ENCODE measurements at places on chromosomes 7 and 10.
A peak's percentile ranks its signal among the peaks of the same experiment; 100 is the strongest.

- DNase-seq = no peak
Measured at GRCh38 chr7:42274053-42274452, 37.0 kb upstream of the GLI3 start.

GRCh38 chr7:46291601-46292150, 370.6 kb upstream of the IGFBP3 start:
- no peak for DNase-seq

DNA sequence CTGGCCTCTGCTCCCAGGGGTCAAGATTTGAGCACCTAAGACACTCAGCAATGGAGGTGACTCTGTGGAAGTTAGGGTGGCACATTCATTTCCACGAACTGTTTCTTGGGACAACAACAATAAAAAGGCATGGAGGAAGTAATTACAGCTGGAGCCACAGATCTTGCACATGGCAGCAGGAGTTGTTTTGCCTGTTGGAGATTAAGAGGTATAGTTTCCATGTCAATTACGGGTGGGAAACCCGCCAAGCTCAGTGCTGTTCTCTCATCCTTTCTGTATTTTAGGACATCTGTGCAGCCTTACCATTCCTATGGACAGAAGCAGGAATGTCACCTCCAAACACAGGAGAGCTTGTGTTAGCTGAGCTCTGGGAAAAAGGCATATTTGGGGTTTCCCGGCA, 201.2 kb downstream of the SNX10 start:
- no peak for DNase-seq

GRCh38 chr7:86280150-86280549, 363.6 kb upstream of the GRM3 start:
- no peak for DNase-seq

DNA sequence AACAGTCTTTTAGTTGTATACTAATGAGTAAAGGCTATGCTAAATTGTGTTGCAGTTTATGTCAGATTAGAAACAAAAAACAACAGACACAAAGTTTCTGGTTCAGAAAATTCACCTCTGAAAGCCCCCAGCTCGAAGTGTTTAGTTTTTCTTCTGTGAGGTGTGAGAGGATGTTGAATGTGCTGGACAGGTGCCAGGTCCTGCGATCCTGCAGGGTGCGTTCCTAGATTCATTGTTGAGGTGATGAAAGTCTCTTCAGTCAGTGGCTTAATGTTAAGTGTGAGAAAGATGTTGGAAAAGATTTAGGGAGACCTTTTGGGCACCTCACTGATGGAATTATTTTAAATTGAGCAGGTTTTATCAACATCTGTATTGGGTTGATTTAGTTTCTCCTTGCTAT, 287.3 kb downstream of the SDK1 start:
- no peak for DNase-seq

DNA sequence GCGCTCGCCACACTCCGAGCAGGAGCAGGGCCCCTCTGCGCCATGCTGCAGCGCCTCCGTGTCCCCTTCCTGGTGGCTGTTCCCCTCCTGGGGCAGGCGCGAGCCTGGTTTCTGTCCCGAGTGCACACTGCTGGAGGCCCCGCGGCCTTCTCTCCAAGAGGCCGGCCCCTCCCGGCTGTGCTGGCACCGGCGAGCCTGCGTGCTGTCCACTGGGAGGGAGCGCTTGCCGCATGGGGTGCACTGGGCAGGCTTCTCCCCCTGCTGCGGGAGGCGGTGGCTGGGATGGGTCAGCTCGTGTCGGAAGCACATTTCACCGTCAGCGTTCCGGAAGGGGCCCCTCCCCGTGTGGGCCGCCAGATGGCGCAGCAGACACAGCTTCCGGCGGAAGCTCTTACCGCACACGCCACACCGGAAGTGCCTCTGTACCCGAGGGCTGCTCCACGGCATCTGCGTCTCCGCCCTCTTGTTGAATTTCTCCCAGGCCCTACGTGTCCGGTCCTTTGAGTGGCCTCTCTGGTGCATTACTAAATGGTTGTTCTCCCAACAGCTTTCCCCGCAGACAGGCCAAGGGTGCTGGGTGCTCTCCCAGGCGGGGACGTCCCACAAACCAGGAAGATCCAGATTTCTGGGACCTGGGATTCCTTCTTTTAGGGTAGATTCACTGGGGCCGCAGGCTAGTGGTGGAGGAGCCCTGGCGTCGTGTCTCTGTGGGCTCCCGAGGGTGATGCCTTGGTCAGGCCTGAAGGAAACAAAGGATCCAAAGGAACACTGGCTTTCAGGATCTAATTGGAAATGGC, 18.7 kb downstream of the ZNF786 start:
- DNase-seq = peak; percentile 28

DNA sequence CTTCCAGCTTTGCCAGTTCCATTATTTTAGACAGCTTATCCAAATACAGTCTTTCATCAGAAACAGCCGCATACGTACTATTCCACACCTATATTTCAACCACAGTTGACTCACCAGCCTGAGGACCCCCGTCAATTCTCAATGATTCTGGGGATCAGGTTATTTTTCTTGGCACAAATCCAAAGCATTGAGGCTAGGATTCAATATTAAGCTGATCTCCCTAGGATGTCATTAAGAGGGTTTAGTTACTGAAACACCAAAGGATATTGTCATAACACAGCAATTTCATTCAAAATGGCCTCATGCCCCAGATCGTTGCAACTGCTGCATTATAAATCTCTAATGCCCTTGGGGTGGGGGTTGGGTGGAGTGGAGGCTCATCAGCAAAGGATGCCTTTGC, 214.6 kb downstream of the PTEN start:
- no peak for DNase-seq

DNA sequence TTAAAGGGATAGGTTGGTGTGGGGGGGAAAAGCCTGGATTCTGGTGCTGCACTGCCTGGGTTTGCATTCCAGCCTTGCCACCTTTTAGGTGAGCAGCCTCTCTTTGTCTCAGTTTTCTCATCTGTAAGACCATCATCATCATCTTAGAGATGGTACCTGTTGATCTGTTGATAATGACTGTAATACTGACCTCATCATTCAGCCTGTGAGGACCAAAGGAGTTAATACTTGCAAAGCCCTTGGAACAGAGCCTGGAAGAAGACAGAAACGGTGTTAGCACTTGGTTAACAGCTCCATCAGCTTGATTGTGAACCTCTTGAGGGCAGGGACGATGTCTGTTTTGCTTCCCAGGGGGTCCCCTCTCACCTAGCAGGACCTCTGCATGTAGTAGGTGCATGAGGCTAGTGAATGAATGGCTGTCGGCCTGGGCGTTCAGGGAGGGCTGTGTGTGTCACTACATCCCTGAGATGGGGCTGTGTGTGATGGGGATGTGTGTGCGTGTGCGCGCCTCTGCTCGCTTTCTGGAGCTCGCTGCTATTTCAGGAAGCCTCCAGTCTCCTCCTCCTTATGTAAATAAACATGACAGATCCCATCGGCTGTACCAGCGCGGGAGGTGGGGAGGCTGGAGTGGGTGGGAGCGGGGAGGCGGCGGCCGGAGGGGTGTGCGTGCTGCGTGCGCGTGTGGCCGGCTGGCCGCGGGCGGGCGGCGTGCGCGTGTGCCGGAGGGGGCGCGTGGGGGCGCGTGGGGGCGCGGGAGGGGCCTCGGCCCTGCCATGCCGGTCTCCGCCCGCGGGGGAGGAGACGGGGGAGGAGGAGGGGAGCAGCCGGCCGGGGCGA, 61.2 kb downstream of the NEURL1 start:
- no peak for DNase-seq

- no peak for DNase-seq
Measured at GRCh38 chr7:43294080-43294630, 181.7 kb downstream of the HECW1 start.

DNA sequence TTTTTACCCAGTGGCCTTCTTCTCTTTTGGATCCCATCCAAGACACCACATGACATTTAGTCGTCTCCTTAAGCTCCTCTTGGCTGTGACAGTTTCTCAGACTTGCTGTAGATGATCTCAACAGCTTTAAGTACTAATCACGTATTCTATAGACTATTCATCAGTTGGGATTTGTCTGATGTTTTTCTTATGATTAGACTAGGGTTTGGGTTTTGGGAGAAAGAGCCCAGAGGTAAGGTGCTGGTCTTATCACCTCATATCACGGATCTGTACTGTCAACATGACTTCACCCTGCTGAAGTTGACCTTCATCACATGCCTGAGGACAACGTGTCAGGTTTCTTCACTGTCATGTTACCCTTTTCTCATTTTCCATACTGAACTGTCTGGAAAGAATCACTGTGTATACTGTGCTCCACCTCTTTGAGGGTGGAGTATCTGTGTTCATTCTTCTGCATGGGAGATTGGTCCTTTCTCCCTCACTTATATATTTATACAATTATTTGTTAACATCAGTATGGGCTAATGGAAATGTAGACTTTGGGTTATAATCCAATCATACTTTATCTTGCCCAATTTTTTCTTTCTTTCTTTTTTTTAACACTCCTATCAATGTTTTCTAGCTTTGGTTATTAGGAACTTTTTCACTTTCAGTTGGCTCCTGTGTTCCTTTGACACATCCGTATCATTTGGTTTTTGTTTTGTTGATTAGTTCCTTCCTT, 6.4 kb upstream of the HKDC1 start:
- no peak for DNase-seq

DNA sequence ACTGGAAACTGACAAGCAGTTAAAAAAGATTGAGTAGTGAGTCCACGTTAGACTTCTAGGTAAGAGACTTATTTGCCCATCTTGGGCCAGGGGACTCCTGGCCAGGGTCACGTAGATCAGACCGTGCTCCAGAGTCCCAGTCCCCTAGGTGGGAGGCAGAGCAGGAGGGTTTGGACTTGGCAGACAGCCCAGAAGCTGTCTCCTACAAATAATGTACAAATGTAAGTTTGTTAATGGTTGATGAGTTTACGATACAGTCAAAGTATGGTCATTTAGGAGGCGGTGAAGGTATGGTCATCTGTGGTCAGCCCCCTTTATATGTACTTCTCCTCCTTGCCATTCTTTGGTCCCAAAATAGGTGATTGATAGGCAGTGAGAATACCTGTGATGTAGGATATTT, 28.2 kb downstream of the INPP5F start:
- no peak for DNase-seq

- no peak for DNase-seq
Measured at GRCh38 chr10:26733750-26734568, 36.5 kb downstream of the PDSS1 start.

- no peak for DNase-seq
Measured at GRCh38 chr10:34764472-34764946, 50.6 kb downstream of the PARD3 start.

- DNase-seq = no peak
Measured at GRCh38 chr7:12052211-12052610, 158.9 kb upstream of the TMEM106B start.

DNA sequence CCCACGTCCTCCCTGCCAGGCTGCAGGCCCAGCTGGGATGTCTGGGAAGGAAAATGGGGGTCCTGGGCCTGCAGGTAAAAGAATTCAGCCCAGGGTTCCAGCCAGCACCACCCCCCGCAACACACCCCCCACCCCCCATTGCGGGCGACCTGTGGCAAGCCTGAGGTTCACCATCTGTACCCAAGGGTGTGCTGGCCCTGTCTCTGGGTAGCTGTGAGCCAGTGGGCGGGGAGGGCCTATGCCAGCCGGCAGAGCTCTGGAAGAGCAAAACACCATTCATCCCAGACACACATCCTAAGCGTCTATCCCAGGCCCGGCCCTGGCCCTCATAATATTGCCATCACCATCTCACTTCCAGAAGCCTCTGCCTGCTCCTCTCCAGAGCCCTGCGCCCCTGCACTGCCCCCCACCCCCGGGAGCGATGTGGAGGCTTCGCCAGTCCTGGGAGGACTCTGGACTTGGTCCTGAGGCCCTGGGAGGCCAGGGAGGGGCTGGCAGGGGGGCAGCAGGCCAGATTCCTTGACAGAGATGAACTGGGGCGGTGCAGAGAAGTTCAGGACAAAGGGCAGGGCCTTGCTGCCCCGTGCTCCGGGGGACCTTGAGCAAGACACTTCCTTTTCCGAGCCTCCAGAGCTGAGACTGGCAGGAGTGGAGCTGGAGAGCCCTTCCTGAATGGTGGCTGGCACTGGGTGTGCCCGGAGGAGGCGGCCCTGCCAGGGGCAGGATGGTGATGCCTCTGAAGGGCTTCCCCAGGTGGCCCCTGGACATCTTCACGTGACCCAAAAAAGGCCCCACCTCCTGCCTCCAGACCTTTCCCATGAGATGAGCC, 8.7 kb upstream of the TTYH3 start:
- no peak for DNase-seq

DNA sequence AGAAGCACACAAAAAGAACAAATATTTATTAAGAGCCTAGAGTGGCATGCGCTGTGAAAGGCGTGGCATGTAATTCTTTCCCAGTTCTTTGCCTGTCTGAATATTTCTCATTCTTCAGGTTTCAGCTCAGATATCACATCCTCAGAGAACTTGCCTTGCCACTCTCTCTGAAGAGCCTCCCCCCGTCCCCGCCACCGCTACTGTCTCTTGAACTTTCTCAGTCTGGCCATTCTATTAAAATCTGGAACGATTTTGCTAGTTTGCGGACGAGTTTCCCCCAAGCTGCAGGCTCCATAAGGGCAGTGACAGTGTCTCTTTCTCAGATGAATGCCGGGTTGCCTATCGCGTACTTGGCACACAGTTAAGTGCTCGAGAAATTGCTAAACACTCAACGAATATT, 787 bp upstream of the PLEKHA1 start:
- no peak for DNase-seq

- DNase-seq = no peak
Measured at GRCh38 chr10:132178672-132179545, 7.8 kb upstream of the DPYSL4 start.

- DNase-seq = no peak
Measured at GRCh38 chr7:151823566-151824372, 53.1 kb downstream of the PRKAG2 start.

GRCh38 chr7:30254717-30255063, 29.7 kb upstream of the ZNRF2 start:
- no peak for DNase-seq

DNA sequence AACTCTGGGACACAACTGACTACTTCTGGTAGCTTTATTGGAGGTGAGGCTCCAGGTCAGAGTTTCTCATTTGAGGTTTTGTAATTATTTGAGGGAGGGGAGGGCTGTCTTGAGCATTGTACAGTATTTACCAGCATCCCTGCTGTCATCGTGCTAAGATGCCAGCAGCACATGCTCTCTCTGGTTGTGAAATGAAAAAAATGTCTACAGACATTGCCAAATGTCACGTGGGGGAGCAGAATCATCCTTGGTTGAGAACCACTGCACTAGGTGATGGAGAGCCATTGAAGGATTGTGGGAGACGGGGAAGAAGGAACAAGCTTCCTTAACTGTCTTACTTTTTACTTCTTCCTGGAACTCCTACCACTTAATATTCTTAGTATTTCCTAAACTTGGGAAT, 5.0 kb downstream of the SEPTIN7 start:
- no peak for DNase-seq

- no peak for DNase-seq
Measured at GRCh38 chr10:90985321-90985933, 64.5 kb upstream of the ANKRD1 start.

DNA sequence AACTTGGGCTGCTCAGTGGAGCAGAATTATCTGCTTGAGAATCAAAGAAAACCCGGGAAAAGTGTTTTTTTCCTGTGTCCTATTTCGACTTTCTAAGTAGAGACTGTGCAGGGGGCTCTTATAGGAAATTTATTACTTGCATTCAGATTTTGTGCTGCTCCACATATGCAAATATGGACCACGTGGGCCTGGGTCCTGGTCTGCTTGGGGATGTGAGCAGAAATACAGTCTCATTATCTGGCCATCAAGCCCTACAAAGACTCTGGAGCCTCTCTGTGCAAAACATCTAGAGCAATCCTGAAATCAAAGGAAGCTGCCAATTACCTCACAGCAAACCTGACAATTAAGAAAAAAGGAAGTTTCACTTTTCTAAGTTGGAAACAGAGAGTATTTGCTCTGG, 216.9 kb downstream of the LRMDA start:
- no peak for DNase-seq

All from stimulated activated CD8-positive, alpha-beta memory T cell treated with anti-CD3 and anti-CD28 coated beads, Interleukin-2, amount 100 ng/mL, for 1 hour (primary cell).